GM23338 (cell line): ENCODE measurements at places on chromosomes 3 and 15.

GRCh38 chr15:41775651-41776050 is 1.4 kb downstream of the MAPKBP1 start:
- no peaks in the 10 kb centered on the region for H3K36me3 ChIP-seq
- no peak for DNase-seq
- H3K27ac ChIP-seq: no peak overlapping the region
- peaks cover 31% of the 10 kb centered on the region for H3K4me1 ChIP-seq
- peak overlapping the region; percentile 80 for H3K4me3 ChIP-seq
- H3K27me3 ChIP-seq: no peaks in the 10 kb centered on the region

DNA sequence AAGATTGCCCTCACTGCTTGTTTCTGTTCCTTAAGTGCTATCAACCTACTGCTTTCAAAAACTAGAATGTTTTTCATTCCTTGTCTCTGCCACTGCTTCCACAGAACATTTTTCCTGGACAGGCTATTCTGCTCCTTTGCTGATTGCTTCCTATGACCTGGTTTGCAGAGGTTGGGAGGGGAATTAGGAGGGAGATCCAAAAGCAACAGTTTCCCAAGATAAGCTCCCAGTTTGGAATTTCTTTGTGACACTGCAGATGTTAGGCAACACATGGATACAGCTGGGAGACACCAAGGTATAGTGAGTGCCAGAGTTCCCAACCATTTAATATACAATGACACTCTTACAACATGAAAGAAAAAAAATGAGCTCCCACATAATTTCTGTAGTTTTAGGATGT is 1036.5 kb downstream of the ROBO2 start:
- no peaks in the 10 kb centered on the region for H3K27me3 ChIP-seq
- no peak for DNase-seq

DNA sequence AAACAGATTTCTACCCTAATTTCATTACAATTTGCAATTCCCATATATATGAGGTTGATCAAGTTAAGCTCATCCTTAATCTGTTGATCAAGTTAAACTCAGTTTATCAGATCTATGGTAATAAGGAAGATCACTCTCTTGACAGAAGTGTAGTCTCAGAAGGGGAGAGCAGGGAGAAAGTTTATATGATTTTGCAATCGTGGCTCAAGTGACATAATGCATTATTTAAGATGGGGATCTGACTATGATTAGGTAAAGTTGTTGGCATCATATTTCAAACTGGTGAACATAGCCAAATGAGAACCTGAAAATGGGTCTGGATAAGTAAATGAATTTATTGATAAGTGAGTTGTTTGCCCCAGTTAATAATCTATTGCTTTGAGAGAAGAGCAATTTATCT is 995.3 kb downstream of the OTOL1 start:
- DNase-seq: no peak
- no peaks in the 10 kb centered on the region for H3K36me3 ChIP-seq
- H3K4me1 ChIP-seq: peaks cover 3% of the 10 kb centered on the region; the same call in 1 of the 2 replicates
- H3K27me3 ChIP-seq: no peaks in the 10 kb centered on the region
- no peak overlapping the region for H3K27ac ChIP-seq

DNA sequence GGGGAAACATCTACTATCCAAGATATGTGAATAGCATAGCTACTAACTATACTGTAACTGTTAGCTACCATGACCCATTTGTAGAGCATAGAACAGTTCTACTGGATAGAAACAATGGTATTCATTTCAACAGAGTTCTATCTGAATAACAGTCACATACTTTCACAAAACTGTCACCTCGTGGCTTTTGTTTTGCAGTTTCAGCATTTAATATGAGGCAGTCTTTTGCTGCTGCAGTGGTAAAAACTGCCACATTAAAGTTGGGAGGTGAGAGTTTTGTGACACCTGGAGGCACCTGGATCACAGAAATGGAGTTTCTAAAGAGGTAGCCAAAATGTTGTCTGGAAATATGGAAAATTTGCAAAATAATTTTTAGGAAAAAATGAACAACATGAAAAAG is 578.0 kb downstream of the UNC13C start:
- H3K4me3 ChIP-seq: no peak overlapping the region
- DNase-seq: no peak
- peaks cover 8% of the 10 kb centered on the region; the same call in 1 of the 2 replicates for H3K36me3 ChIP-seq
- no peak overlapping the region for H3K27ac ChIP-seq

GRCh38 chr3:59245859-59246501 is 196.2 kb upstream of the CFAP20DC start:
- H3K36me3 ChIP-seq: no peaks in the 10 kb centered on the region
- no peak overlapping the region for H3K4me3 ChIP-seq
- DNase-seq: no peak
- H3K4me1 ChIP-seq: peaks cover 15% of the 10 kb centered on the region
- no peaks in the 10 kb centered on the region for H3K27me3 ChIP-seq

DNA sequence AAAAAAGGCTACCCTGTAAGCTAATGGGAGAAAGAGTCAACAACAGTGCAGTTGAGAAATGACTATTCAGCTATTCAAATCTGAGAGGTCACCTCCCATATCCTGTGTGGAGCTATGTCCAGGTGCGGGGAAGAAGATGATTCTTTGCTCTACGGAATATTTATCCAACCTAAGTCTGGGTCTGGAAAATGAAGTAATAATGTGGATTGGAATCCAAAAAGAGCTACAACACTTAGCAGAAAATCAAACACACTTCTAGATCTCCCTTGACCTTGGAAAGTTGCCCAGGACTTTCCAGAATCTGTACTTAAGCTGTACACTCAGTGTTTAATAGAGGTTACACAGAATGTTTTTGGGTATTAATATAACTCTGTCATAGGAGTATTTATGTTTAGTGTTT is 251.9 kb downstream of the NAALADL2 start:
- H3K27me3 ChIP-seq: no peaks in the 10 kb centered on the region
- no peak for DNase-seq
- H3K4me1 ChIP-seq: no peaks in the 10 kb centered on the region
- no peak overlapping the region for H3K27ac ChIP-seq

GRCh38 chr3:135416182-135416581 is 549.3 kb upstream of the PPP2R3A start:
- H3K27ac ChIP-seq: no peak overlapping the region
- H3K27me3 ChIP-seq: no peaks in the 10 kb centered on the region
- no peaks in the 10 kb centered on the region for H3K36me3 ChIP-seq
- no peaks in the 10 kb centered on the region for H3K4me1 ChIP-seq

GRCh38 chr3:114562557-114562956 is 268.7 kb downstream of the TIGIT start:
- no peaks in the 10 kb centered on the region for H3K36me3 ChIP-seq
- H3K4me3 ChIP-seq: no peak overlapping the region
- H3K27me3 ChIP-seq: no peaks in the 10 kb centered on the region
- peaks cover 29% of the 10 kb centered on the region for H3K4me1 ChIP-seq
- no peak overlapping the region for H3K27ac ChIP-seq

DNA sequence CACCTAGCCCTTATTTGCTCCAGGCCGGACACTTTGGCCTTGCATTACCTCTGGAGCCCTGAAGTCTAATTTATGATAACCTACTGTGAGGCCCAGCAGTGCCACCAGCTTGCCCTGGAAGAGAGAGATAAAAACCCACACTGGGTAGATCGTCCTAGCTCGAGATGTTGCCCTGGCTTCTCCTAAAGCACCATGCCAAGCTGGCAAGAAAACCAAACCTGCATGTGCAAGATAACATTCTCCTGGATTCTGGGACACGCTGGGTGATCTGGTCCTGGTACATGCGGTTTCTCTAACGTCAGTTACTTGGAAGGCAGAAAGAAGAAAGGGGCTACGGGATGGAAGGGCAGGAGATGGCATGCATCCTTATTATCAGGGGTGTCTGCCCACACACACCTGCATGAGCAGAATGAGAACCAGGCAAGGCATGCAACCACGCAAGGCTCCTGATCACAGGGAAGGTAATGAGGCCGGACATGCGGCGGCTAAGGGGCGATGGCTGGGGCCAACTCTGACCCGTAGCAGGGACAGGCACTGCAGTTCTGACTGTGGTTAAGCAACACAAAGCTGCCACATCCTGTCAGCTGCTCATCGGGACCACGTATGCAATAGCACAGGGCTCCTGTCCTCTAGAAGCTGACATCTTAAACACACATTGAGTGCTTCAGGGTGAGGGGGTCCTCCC is 73.0 kb downstream of the OXNAD1 start:
- H3K27ac ChIP-seq: no peak overlapping the region
- no peak overlapping the region for H3K4me3 ChIP-seq
- H3K4me1 ChIP-seq: 0 out of 2 replicates have a peak, but pooled peaks cover 2% of the 10 kb centered on the region
- DNase-seq: no peak

DNA sequence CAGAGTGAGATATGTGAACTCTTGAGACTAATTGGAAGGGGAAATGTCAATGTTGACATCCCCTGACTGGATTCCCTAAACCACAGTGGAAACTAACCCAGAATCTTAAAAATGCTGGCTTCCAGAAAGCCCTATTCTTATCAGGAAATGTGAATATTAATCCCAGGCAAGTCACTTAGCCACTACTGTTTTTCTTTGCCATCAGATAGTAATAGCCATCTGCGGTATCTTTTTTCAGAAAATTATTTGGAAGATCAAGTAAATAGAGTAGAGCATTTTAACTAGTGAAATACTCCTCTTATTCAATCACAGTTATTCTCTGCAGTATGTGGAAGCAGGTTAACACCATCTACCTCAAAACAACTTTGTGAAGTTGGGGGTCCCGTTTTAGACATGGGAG is 318.9 kb downstream of the RORA start:
- H3K27me3 ChIP-seq: no peaks in the 10 kb centered on the region
- no peaks in the 10 kb centered on the region for H3K36me3 ChIP-seq
- H3K4me1 ChIP-seq: peaks cover 18% of the 10 kb centered on the region
- no peak overlapping the region for H3K4me3 ChIP-seq
- no peak for DNase-seq

GRCh38 chr3:42692667-42693529 is 7.6 kb downstream of the KLHL40 start:
- no peaks in the 10 kb centered on the region for H3K4me1 ChIP-seq
- no peak overlapping the region for H3K27ac ChIP-seq
- H3K36me3 ChIP-seq: no peaks in the 10 kb centered on the region
- DNase-seq: no peak

DNA sequence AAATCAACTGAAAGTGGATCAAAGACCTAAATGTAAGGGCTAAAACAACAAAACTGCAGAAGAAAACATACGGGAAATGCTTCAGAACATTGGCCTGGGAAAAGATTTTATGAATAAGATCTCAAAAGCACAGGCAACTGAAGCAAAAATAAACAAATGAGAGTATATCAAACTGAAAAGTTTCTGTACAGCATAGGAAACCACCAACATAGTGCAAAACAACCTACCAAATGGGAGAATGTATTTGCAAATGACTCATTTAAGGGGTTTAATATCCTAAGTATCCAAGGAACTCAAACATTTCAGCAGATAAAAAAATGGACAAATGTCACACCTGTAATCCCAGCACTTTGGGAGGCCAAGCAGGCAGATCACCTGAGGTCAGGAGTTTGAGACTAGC is 489.1 kb downstream of the ROBO1 start:
- DNase-seq: no peak
- no peaks in the 10 kb centered on the region for H3K27me3 ChIP-seq
- H3K27ac ChIP-seq: no peak overlapping the region
- no peak overlapping the region for H3K4me3 ChIP-seq
- no peaks in the 10 kb centered on the region for H3K4me1 ChIP-seq

GRCh38 chr15:68644083-68644904 is 65.5 kb downstream of the CORO2B start:
- H3K4me1 ChIP-seq: peaks cover 12% of the 10 kb centered on the region; the same call in 1 of the 2 replicates
- no peak for DNase-seq
- H3K27me3 ChIP-seq: no peaks in the 10 kb centered on the region
- no peak overlapping the region for H3K4me3 ChIP-seq
